ENCODE measurements at places on chromosomes 5 and 9. TPM values are rescaled to one million over a fixed set of nuclear protein-coding genes. Genes with fewer than 3 reads are reported as not detected.

DNA sequence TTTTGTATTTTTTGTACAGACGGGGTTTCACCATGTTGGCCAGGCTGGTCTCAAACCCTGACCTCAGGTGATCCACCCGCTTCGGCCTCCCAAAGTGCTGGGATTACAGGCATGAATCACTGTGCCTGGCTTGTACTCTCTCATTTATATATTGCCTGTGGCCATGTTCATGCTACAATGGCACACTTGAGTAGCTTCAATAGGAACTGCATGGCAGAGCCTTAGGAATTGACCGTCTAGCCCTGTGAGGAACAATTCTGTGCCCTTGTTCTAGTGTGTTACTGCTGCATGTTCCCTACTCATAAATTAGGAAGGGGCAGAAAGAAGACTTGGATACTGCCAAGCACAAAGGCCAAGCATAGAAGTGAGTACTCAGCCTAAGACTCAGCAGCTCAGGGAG lies 104.2 kb downstream of the LIFR start:
- DNase-seq = no peak

DNA sequence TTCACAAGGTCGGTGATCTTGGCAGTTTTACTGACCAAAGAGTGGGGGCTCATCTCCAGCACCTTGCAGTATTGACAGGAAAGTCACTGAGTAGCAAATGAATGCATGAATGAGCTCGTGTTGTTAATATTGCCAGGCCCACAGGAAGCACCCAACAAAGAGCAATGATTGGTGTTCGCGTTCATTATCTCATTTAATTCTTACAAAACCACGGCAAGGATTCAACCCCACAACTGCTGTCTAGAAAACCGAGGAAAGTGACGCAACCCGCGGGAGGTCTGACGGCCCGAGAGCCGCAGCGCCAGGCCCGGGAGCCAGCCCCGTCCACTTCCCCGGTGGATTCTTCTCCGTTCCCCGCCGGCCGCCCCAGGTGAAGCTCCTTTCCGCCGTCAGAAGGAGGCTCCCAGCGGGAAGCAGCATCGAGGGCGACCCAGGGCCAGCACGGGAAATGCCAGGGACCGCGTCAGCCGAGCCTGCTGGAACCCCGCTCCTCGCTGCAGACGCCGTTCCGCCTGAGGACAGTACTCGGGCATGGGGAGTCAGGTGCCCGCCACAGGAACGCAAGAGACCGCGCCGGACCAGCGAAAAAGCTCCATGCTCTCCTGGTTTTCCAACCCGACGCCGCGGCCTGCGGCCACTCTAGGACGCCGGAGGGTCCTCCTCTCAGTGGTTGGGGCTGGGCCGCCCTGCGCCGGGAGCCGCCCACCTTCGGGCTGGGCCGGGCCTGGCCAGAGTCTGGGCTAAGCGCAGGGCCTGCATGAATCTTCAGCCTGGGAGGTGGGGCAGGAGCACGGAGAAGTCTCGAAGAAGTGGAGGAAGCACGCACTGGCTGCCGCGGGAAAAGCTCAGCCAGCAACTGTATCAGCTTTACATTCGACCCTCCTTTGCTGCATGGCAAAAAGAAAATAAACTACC lies 19.8 kb upstream of the FER start:
- DNase-seq = peak; percentile 96

GRCh38 chr5:130234816-130235215 lies 330.6 kb downstream of the CHSY3 start:
- no peak for DNase-seq

WDR70 gene
- total RNA-seq = 48.6 TPM

DNA sequence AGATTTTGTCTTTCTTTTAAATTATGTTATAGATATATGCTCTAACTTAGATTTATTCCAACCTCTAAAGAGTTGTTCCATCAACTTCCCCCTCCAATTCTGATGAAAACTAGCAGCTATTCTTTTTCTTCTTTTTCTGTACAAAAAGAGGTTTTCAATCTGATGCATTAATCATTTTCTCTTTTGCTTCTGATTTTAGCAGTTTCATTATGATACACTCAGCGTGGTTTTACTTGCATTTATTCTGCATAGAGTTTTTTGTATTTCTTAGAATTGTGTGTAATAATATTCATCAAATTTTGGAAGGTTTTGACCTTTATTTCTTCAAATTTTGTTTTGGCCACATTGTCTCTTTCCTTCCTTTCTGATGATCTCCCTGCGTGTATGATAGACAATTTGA lies 968.1 kb upstream of the CDH18 start:
- DNase-seq = no peak
